ENCODE measurements at places on chromosomes 16 and 17. TPM values are rescaled to one million over a fixed set of nuclear protein-coding genes. Genes with fewer than 3 reads are reported as not detected.

Gene KRTAP1-5
- not detected for total RNA-seq

Gene KRTAP9-4
- total RNA-seq, result not detected

DNA sequence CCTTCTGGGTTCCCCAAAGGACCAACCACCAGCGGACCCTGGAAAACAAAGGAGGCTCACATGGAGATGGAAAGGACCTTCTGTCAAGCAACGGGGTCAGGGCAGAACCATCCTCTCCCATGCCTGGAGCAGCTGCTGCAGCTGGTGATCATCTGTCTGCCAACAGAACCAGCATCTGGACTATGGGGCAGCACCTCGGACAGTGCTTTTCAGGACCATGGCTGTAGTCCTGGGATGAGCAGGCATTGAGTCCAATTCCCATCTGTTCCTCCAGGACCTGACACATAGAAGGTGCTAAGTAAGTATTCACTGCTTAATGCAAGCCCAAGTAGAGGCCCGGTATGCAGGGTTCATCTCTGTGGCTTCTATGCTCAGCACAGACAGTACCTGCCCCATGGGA, 304.7 kb downstream of the XYLT1 start:
- no peaks in the 10 kb centered on the region for H3K36me3 ChIP-seq
- DNase-seq, result no peak

GRCh38 chr17:21302711-21303425, 18.4 kb downstream of the MAP2K3 start:
- no peak for DNase-seq
- H3K4me3 ChIP-seq, result no peak overlapping the region
- no peaks in the 10 kb centered on the region for H3K27me3 ChIP-seq
- H3K36me3 ChIP-seq, result peaks cover 4% of the 10 kb centered on the region

GRCh38 chr16:54096607-54097006, 190.0 kb downstream of the IRX3 start:
- H3K27me3 ChIP-seq, result no peaks in the 10 kb centered on the region
- H3K36me3 ChIP-seq, result no peaks in the 10 kb centered on the region
- no peak for DNase-seq
- H3K4me3 ChIP-seq, result no peak overlapping the region

DNA sequence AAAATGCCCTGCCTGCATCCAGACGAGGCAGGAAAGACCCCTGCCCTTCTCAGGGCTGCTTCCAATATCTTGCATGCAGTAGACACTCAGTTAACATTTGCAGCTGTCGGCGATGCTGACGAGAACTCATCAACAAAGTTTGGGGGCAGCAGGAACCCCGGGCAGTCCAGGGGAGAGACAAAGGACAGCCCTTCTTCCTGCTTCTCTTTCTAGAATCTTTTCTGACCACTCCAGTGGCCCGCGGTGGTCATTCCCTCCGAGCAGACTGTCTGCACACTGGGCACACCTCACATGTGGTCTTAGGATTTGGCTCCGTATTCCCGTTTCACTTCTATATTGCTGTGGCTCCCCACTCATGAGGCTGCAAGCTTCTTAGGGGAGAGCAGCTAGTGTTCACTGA, 31.0 kb upstream of the MFSD6L start:
- H3K27me3 ChIP-seq, result peaks cover 6% of the 10 kb centered on the region
- no peak overlapping the region for H3K27ac ChIP-seq
- no peaks in the 10 kb centered on the region for H3K4me1 ChIP-seq
- DNase-seq, result no peak

DNA sequence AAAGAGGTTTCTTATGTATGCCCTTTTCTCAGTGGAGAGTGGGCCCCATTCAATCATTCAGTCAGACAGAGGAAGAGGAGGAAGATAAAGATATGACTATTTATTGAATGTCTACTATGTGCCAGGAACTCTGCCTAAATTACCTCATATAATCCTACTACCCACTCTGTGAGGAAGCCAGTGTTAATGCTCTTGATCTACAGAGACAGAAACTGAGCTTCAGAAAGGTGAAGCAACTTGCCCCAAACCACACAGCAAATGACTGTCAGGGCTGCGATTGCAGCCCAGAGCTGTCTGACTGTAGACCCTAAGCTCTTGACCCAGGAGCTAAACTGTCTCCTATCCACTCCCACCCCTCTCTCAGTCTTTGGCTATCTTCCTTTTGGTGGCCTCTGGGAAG, 8.4 kb downstream of the SRCIN1 start:
- no peaks in the 10 kb centered on the region for H3K4me1 ChIP-seq
- H3K27me3 ChIP-seq, result peaks cover 20% of the 10 kb centered on the region
- H3K4me3 ChIP-seq, result no peak overlapping the region

GRCh38 chr16:58258326-58258725, 36.5 kb downstream of the PRSS54 start:
- no peak overlapping the region for H3K27ac ChIP-seq
- no peaks in the 10 kb centered on the region for H3K27me3 ChIP-seq
- no peaks in the 10 kb centered on the region for H3K36me3 ChIP-seq
- no peaks in the 10 kb centered on the region for H3K4me1 ChIP-seq
- no peak overlapping the region for H3K4me3 ChIP-seq

Measured in lung (tissue), 17 donors.